ENCODE measurements at places on chromosomes 12 and 14.
A peak's percentile ranks its signal among the peaks of the same experiment; 100 is the strongest.

- no peak for DNase-seq
Observed at GRCh38 chr12:130715150-130715997, 725 bp downstream of the RIMBP2 start.

DNA sequence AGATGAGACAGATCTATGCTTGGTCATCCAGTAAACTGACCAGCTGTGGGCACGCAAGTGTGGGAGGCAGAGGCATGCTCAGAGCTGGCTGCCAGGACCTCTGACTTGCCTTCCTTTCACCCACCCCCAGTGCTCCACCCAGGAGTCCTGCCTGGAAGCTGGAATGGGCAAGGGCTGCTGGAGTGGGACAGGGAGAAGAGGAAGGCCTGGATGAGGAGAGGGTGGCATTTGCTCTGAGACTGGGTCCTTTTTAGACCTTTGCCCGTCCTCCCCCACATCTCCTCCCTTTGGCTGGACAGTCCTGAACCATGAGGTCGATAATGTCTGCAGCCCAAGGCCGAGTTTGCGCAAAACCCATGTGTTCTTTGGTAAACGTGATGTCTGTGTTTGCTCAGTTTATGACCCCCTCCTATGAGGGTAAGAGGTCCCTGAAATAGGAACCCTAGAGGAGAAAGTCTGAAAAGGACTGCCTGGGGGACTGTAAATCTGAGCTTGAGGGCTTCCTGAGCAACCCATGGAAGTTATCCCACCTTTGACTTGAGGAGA, 3.8 kb upstream of the INHBE start:
- no peak for DNase-seq

DNA sequence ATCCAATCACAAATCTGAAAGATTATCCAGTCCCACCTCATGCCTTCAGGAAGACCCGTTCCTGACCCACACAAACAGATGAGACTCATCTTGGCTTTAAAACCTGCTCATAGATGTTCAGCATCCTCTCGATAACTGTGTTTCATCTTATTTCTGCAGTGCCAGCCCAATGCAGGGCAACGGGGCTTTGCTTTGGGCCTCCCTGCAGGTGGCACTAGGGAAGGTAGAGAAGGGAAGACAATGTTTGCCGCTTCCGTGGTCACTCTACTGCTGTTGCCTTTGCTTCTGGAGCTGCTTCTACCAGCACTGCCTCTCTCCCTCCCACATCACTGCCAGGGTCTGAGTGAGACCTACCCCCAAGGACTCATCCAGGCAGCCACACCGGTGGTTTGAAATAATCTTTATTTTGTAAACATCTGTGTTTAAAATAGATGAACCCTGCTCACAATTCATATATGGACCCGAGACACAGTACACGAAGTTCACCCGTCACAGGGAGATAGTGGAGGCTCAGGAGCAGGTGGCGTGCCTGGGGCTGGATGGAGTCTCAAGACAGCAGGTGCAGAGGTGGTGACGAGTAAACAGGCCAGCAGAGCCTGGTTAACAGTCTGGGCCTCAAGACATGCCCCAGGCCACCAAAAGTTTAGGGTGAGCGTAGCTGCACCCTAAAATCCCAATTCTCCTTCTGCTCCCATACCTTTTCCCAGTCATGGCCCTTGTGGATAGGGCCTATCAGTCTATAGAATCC, 3.1 kb upstream of the GPX2 start:
- DNase-seq, result no peak

DNA sequence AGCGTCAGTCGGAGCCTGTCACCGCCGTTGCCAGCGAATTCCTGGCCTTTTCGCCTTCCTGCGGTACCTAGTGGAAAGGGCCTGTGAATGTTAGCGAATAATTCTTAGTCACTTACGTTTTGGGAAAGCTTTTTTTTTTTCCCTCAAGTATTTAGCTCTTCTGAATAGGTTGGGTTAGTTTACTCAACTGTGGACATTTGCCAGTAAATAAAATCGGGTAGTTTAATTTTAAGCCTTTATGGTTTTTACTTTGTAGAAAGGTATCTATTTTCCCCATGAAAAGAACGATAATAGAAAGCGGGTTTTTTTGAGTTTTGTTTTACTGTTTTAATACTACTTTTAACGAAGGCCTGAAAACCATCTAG, 1.7 kb downstream of the YY1 start:
- no peak for DNase-seq

- DNase-seq, result no peak
Observed at GRCh38 chr12:31728289-31728916, 418 bp downstream of the AMN1 start.

DNA sequence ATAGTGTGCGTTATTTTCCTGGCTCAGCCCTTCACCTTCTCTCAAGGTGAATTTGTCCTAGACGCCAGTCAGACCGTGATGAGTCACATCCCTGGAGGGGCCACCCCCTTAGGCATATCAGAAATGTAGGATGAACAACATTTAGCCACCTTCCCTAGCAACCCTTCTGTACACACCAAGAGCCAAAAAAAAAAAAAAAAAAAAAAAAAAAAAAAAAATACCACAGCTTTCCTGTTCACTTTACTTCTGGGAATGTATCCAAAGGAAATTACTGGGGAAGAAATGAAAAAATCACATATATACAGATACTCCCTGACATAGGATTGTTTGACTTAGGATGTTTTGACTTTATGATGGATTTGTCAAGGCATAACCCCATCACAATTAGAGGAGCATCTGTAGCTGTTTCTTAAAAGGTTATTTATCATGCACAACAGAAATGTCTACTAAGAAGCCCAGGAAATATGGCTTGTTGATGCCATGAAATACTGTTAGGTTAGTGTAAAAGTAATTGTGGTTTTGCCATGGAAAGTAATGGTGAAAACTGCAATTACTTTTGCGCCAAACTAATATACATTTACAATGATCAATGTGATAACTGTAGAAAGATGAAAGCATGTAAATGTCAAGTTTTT, 68.2 kb upstream of the BDKRB2 start:
- peak; percentile 31 for DNase-seq

- DNase-seq, result peak; percentile 64
Observed at GRCh38 chr12:24948420-24948756, 513 bp downstream of the BCAT1 start.
